ENCODE measurements at places on chromosomes 11 and 22. TPM values are rescaled to one million over a fixed set of nuclear protein-coding genes. Genes with fewer than 3 reads are reported as not detected.
A peak's percentile ranks its signal among the peaks of the same experiment; 100 is the strongest.

- peak; percentile 53 for DNase-seq
These were observed at the start of gene LUZP2 for GRCh38 chr11:24496736-24497725. TSS of gene LUZP2 (plus strand) at chr11:24497053.

- DNase-seq: no peak
These were observed 28.3 kb downstream of the MOV10L1 start for GRCh38 chr22:50118129-50118528.

Gene CARD18
- not detected for total RNA-seq

DNA sequence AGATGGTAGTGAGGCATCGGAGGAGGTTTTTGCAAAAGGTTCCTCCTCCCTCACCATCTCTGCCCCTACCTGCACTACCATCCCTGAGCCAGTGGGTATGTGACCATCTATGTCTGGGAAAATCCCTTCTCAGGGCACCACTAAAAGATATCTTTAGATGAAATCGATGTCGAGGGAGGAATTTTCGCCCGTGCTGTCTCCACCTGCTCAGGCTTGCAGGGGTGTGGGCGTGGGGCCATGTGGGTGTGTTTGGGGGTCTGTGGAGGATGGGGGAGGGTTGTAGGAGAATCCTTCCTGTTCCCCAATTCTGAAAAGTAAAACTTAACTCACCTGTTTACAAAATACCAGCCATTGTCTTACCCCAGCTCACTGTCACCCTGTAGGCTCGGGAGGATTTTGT is 12.4 kb downstream of the MPPED1 start:
- no peak for DNase-seq

All from Calu3 (cell line).